Kidney epithelial cell (primary cell): ENCODE measurements at places on chromosomes 16 and 17. TPM values are rescaled to one million over a fixed set of nuclear protein-coding genes. Genes with fewer than 3 reads are reported as not detected.

HOXB6 gene
- total RNA-seq: 29.8 and 30.7 TPM in 2 replicates

WNT9B gene
- not detected in 2 replicates for total RNA-seq

METTL26 gene
- 170 and 203 TPM in 2 replicates for total RNA-seq

GRCh38 chr17:74746922-74747321 is 1.5 kb upstream of the NHERF1 start:
- no peak for DNase-seq

GRCh38 chr17:81577278-81578000 is 25.3 kb upstream of the FAAP100 start:
- no peak for DNase-seq

DNA sequence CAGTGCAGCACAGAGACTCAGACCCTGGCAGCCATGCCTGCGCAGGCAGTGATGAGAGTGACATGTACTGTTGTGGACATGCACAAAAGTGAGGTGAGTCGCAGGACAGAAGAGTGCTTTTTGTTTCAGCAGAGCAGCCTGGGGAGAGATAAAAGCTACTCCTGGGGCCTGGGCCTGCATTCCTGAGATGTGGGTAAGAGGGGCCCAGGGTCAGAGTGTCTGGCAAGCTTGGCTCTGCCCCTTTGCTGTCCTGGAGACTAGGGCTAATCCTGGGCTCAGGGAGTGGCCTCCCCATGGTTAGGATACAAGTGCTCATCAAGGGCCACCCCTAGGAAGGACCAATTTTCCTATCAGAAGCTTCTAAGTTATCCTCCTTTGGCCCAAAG is 4.8 kb upstream of the ERBB2 start:
- no peak for DNase-seq

DNA sequence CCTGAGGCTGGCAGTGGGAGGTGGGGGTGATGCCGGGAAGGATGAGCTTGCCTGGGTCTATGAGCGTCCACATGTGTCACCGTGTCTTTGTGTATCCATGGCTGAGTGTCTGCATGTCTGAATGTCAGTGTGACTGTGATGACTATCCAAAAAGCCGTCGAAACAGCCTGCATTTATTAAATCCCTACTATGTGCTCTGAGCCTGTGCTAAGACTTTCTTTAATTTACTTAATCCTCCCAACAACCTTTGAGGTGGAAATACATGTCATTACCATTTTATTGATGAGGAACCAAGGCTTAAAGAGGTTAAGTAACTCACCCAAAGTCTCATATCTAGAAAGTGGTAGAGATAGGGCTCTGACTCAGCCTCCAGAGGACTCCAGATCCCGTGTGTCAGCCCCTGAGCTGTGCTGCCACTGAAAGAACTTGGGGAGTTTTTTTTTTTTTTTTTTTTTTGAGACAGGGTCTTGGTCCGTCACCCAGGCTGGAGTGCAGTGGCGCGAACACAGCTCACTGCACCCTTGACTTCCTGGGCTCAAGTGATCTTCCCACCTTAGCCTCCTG is 20.0 kb downstream of the ARHGAP23 start:
- no peak for DNase-seq

DNA sequence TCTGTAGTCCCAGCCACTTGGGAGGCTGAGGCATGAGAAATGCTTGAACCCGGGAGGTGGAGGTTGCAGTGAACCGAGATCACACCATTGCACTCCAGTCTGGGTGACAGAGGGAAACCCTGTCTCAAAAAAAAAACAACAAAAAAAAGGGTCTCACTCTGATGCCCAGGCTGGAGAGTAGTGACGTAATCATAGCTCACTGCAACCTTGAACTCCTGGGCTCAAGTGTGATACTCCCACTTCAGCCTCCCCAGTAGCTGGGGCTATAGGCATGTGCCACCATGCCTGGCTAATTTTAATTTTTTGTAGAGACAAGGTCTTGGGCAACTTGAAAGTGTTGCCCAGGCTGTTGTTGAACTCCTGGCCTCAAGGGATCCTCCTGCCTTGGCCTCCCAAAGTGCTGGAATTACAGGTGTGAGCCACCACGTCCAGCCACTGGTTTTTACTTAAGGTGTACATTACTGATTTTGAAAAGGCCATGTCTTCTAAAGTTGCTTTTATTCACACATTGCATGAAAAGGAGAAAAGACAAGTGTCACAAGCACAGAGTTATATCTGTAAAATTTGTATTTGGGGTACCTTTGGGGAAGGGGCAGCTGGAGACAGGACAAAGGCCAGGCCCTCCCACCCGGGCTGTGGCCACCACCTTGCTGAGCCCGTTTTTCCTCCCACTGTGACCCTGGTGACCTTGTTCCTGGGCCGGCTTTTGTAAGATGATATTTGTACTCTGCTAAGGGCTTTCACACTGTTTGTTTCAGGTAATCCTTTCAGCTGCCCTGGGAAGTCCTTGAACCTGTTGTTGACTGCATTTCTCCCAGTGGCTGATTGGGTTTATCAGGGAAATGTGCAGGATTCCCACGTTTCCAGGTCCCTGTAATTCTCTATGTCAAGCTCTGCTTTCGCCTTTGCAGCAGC is 11.5 kb downstream of the GPT2 start:
- no peak for DNase-seq

DNA sequence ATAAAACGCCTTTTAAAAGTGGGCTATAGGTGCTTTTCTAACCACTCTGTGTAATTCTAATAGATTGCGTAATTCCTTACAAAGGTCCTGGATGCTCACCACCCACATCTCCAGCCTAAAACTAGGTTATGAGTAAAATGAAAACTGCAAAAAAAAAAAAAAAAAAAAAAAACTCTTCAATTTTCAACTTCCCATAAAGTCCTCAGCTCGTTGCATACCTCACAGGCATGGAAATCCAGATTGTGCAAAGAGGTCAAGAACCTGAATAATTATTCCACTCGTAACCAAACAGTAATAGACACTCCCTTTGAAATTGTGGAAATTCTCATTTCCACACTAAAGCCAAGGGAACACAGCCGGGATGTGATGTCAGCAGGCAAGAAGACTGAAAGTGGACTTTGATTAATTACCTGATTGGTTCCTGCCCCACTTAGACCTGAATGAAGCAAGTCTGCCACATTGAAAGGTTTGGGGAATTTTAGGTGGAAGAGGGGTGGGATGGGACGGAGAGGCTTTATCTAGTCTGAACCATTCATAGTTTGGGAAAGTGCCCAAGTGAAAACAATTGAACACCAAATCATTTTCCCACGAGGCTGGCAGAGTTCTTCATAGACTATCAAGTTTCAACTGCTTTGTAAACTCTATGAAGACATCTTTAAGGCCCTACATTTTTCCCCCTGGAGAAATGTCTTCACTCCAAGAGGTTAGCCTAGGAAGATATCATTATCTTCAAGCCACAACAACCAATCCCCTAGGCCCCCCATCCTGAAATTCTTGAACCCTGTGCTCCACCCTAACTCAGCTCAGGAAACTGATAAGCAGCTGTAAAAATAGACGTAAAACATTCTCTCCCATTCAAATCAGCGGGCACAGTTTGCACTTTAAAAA is 49.1 kb upstream of the TANC2 start:
- DNase-seq: no peak

- no peak for DNase-seq
Measured at GRCh38 chr16:54817940-54818574, 112.6 kb upstream of the IRX5 start.

DNA sequence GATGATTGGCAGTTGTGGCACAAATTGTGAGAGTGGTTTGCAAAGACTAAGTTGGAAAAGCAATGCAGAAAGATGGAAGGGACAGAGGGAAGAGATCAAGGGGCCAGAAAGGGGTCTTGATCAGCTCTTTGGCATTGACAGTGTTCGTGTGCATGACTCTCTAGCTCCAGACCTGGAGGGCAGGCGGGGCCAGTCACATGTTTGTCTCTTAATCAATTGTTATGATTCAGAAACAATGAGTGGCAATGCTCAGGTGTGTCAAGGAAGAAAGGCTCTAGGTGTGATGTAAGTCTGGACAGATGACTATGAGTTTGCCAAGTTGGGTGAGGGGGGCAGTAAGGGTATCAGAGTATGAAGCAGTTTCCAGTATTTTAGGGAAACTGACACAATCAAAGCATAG is 32.1 kb downstream of the WSB1 start:
- no peak for DNase-seq

DNA sequence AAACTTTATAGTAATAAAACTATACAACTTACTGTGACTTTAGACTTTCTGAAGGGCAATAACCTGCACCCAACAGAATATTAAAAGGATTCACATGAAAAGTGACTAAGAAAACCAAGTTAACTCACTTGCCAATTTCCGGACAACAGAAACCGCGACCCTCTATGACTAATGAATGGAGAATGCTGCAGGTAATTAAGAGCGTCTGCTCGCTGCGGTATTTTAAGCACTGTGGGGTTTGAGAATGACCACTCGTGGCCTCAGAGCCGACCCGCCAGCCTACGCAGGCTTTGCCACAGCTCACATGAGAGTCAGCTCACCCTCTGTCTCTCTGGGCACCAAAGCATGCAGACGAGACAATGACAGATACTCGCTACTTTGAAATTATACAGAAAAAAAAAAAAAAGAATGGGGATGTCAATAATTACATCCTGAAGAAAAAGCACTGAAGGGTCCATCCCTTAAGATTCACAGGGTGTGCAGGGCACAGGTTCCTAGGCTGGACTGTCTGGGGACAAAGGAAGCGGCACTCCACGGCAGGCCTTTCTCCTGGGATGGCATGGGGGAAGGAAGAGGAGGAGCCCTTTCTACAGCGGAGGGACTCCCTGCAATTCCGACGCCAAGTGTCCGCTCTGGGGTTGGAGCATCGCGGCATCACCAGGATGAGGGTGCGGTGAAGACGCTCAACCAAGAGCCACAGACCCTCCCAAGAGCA is 35.0 kb downstream of the ZCCHC14 start:
- peak; percentile 99 for DNase-seq

DNA sequence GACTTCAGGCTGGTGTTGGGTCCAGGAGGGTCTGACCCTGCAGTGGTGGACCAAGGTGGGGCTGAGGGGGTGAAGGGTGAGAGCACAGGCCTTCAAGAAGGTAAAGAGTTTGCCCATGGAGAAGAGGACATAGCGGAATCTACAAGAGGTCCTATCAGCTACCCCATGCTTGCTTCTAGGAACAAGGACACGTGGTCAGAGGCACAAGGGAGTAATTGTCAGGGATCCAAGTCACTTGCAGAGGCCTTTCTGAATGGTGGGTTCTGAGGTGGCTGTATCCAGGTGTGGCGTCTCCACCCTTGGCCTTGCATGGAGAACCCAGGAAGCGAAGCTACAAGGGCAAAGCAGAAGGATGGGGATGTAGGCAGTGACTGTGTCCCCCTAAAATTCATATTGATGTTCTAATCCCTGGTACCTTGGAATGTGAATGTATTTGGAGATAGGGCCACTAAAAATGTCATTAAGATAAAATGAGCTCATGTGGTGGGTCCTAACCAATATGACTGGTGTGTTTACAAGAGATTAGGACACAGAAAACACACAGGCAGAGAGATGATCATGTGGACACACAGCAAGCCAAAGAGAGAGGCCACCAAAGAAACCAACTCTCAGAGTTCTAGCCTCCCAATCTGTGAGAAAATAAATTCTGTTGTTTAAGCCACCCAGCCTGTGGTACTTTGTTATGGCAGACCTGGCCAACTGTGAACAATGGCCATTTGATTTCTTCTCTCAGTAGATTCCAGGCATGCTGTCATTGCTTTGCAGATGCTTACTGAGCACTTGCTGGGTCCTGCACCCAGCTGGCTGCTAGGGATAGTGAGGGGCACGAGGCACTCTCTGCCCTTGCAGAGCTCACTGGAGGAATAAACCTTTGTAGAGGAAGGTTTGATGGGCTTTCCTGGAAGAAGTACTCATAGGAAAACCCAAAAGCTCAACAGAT is 75.8 kb downstream of the UTP18 start:
- no peak for DNase-seq

DNA sequence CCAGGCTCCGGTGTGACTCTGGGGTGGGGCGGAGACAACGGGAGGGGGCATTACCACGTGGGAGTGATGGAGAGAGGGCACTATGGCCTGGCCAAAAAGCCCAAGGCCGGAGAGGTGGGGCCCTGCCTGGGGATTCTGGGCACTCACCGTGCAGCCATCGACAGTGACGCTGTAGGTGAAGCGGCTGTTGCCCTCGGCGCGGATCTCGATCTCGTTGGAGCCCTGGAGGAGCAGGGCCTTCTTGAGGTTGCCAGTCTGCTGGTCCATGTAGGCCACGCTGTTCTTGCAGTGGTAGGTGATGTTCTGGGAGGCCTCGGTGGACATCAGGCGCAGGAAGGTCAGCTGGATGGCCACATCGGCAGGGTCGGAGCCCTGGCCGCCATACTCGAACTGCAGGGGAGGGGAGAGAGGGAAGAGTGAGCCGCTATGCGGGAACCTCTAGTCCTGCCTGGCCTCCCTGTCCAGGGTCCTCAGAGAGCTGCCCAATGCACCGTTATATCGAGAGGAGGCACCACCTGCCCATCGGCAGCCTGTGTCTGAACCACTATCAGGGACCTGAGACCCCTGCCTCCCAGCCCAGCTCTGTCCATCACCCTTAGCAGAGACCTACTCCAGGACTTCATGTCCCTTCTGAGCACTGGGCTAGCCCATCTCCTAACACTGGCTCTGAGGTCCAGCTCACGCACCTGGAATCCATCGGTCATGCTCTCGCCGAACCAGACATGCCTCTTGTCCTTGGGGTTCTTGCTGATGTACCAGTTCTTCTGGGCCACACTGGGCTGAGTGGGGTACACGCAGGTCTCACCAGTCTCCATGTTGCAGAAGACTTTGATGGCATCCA is 15.6 kb downstream of the COL1A1 start:
- no peak for DNase-seq
